HCEC 1CT (cell line): ENCODE measurements at places on chromosomes 6 and 20.

DNA sequence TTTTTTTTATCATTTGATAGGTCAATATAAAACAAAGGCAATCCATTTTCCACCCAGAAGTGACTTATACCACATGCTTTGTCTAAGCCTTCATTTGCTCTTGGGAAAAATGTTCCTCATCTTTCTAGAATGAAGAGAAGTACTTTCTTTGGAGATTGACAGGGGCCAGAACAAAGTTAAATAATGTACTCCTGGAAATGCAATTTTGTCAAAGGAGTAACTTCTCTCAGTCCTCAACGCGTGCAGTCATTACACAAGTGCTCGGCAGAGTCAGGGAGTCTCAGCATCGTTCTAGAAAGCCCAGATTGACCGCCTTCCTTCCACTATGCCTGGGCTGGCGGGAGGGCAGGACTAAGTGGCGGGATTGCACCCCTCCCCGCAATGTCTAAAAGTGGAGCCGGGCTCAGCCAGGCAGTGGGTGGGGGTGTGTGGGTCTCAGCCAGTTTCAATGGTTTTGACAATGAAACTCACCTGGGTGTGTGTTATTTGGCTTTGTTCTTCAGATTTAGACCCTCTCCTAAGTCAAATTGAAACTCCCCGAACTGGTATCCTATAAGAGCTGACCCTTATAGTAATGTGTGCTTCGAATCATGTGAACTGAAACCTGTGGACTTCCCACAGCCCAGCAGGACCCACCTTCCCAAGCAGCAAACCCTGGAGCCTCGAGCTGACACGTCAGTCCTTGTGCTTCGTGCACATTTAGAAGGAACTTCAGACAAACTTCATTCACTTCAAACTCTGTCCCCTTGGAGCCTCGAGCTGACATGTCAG is 63.2 kb upstream of the DUSP22 start:
- DNase-seq: no peak

DNA sequence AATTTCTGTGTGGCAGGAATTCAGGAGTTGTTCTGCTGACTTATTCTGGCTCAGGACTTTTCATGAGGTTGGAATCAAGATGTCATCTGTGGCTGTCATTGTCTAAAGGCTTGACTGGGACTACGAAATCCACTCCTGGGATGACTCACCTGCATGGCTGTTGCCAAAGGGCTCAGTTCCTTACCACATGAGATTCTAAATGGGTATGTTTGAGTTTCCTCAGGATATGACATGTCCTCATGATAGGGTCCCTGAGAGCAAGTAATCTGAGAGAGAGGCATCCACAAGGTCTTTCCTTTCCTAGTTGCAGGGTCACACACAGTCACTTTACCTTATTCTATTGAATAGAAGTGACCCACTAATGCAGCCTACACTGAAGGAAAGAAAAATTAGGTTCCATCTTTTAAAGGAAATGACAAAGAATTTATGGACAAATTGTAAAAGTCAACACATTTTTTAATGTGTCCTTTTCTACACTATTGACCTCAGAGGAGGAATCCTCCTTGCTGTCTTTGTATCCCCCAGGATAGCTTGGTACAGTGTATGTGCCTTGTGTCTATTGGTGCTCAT is 1025.0 kb upstream of the GJE1 start:
- peak; percentile 53 for DNase-seq

DNA sequence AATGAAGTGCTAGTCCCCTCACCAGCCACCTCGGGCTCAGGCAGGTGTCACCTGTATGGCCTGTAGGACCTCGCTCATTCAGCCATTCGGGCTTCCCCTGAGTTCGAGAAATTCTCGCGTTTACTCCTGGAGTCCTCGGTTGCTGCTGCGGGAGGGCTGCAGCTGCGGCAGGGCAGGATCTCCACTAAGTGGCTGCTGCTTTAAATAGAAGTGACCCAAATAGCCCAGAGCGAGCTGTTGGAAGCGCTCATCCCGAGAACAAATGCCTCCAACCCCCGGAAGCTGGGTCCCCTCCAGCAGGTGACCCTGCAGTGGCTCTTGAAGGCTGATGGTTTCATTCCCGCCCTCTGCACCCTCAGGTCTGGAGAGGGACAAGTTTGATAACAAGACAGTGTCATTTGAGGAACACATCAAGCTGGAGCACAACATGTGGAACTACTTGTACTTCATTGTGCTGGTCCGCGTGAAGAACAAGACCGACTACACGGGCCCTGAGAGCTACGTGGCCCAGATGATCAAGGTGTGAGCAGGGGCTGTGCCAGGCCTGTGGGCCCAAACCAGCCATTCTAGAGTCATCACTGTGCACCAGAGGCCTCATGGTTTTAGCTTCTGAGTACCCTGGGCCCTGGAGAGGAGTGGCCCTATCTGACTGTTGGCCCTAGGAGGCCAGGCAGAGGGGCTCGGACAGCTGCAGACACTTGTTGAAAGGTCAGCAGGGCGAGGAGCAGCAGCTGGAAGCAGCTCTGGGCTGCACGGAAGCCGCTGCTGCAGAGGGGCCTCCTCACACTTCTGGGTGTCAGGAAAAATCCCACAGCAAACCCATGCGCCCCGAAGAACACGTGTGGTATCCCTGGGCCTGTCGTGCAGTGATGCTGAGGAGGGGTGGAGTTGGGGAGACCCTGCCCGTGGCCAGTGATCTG is 18.1 kb downstream of the UQCC2 start:
- no peak for DNase-seq

GRCh38 chr6:53492860-53493634 is 51.9 kb downstream of the GCLC start:
- peak; percentile 56 for DNase-seq

- peak; percentile 50 for DNase-seq
These were observed 67.5 kb upstream of the COL21A1 start for GRCh38 chr6:56314683-56315523.

DNA sequence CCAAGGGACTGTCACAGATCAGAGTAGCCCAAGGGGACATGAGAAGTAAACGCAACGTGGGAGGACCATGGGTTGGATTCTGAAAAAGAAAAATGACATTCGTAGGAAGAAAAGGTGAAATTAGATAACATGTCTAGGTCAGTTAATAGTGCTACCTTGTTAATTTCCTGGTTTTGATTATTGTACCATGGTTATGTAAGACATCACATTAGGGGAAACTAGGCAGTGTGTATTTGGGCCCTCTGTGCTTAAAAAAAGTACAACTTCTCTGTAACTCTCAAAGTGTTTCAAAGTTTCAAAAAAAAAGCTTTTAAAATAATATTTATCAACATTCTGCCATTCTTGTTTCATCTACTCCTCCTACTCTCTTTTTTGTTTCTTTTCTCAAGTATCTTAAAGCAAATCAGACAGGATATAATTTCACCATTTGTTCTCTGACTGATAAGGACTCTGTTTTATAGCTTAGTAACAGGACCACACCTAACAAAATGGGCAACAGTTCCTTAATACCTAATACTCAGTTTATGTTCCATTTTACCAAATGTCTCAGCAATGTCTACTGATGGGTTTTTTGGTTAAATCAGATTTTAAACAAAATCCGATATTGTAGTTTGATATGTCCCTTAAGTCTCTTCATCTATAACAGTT is 97.1 kb upstream of the PLCB4 start:
- no peak for DNase-seq

DNA sequence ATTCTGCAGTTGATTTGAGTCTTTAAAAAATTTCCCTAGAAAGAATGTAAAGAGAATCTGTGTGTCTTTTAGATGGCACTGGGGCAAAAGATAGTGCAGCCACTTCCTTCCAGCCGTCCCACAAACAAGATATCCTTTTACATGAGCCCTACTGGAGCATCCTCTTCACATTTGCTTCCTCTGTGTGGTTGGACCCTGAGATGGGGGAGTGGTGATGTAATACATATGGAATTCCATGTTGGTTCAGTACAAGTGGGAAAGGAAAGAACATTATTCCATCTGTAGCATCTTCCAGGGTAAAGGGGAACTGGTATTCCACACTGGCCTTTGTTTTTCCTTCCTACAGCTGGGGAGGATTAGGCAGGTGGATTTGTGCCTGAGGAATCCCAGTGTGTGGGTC is 78.9 kb upstream of the ISM1 start:
- peak; percentile 27 for DNase-seq

DNA sequence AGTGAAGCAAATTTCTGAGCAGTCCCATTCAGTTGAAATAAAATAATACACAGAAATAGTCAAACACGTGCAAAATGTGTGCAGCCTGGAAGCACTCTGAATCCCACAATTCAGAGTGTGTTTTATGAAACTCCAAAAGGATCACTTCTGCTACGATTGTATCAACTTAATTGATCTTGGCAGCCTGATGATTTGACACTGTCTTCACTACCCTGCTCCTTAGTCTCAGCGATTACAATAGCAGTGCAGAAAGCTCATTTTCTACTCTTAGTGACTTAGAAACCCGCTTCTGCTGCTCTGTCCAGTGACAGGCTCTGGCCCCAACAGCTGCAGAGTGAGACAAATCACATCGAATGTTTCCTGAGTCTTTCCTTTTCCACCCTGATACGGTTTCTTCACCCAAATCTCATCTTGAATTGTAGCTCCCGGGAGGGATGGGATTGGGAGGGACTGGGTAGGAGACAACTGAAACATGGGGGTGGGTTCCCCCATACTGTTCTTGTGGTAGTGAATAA is 16.2 kb upstream of the EMILIN3 start:
- no peak for DNase-seq

GRCh38 chr20:62929051-62929538 is 2.8 kb upstream of the DIDO1 start:
- DNase-seq: peak; percentile 49

DNA sequence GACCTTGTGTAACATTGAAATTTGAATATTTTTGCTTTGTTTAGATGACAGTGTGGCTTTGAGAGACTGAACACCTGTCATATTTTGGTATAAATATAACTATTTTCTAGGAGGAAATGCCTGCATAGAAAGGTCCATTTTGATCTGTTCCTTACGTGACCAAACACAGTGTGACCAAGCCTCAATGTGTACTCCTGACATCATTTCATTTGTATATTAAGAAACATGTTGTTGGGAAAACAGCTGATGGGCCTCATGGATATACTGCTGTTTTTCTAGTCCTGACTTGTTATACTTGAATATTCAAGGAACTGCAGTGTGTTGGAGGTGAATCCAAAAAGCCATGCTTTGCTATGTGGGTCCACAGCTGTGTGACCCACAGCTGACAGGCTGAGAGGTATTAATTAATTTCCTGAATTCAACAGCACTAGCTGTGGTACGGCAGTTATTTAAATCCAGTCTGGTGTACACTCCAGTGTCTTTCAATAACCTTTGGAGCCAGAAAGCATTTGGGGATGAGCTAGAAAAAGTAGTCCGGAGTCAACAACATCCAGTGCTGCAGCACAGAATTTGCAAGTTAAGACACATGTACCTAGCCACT is 18.9 kb downstream of the NCOA7 start:
- no peak for DNase-seq

GRCh38 chr20:44585057-44585963 is 2.9 kb downstream of the PKIG start:
- no peak for DNase-seq

DNA sequence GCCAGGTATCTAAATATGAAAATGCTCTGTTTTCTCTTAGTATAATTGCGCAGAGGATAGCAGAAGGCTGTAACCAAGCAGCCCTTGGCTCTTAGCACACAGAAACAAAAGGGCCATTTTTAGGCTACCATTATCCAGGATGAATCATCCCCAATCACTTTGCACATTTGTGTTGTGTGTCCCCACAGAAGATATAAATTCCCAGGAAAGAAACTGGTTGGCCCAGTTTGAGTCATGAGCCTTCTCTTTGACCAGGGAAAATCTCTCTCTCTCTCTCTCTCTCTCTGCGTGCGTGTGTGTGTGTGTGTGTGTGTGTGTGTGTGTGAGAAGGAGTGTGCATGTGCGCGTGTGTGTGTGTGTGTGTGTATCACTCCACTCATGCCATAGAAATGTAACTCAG is 178.5 kb downstream of the FRK start:
- DNase-seq: no peak

DNA sequence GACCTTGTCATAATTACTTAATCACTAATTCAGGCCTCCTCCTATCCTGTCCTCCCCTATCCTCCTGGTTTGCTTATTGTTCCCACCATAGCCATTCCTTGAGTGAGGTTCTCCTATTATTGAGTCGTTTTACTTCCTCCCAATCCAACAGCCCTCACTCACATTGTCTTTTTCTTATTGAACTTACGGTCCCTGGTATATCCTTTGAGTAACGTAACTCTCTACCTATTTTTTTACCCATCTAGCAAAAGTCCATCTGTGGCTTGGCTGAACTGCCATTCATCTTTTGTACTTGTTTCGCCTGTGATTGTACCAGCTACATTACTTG is 43.1 kb downstream of the DEK start:
- no peak for DNase-seq

GRCh38 chr6:135738636-135739035 is 112.9 kb upstream of the PDE7B start:
- no peak for DNase-seq

DNA sequence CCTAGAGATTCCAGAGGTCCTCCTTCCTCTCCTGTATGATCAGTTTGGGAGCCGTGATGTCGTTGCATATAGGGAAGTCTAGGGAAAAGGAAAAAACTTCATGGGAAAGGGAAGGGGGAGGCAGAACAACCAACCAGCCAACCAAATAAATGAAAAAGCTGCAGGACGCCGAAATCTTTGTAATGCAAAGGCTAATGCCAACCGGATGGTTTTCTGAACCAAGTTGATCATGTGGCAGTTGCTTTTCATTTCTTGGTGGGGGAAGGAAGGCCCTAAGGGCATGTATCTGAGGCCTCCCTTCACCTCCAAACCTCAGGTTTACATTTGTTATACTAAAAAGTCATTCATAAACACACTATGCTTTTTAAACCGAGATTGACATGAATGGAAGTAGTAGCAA is 167.2 kb downstream of the ARID1B start:
- DNase-seq: no peak
